ENCODE measurements at places on chromosomes 3 and 15. TPM values are rescaled to one million over a fixed set of nuclear protein-coding genes. Genes with fewer than 3 reads are reported as not detected.

GRCh38 chr3:168847291-168847883 lies 751.7 kb upstream of the GOLIM4 start:
- no peak overlapping the region for H3K4me3 ChIP-seq
- peaks cover 9% of the 10 kb centered on the region for H3K4me1 ChIP-seq
- H3K27ac ChIP-seq = no peak overlapping the region
- H3K27me3 ChIP-seq = peaks cover 7% of the 10 kb centered on the region
- DNase-seq = no peak

GRCh38 chr15:96011136-96011535 lies 319.4 kb upstream of the NR2F2 start:
- H3K4me3 ChIP-seq = no peak overlapping the region
- H3K4me1 ChIP-seq = no peaks in the 10 kb centered on the region
- H3K27me3 ChIP-seq = peaks cover 4% of the 10 kb centered on the region
- no peak overlapping the region for H3K27ac ChIP-seq

- H3K4me3 ChIP-seq = no peak overlapping the region
- DNase-seq = no peak
- H3K36me3 ChIP-seq = no peaks in the 10 kb centered on the region
These were observed 563.8 kb upstream of the ROBO1 start for GRCh38 chr3:80331494-80332170.

- peaks cover 6% of the 10 kb centered on the region for H3K4me1 ChIP-seq
- no peaks in the 10 kb centered on the region for H3K36me3 ChIP-seq
- H3K4me3 ChIP-seq = no peak overlapping the region
- no peak overlapping the region for H3K27ac ChIP-seq
These were observed 1078.5 kb downstream of the TUSC7 start for GRCh38 chr3:117788061-117788460.

GRCh38 chr3:152626226-152626625 lies 208.7 kb upstream of the P2RY1 start:
- peaks cover 10% of the 10 kb centered on the region for H3K4me1 ChIP-seq
- peaks cover 8% of the 10 kb centered on the region for H3K27me3 ChIP-seq
- DNase-seq = no peak
- no peak overlapping the region for H3K4me3 ChIP-seq

- no peak for DNase-seq
- no peak overlapping the region for H3K4me3 ChIP-seq
- no peak overlapping the region for H3K27ac ChIP-seq
- peaks cover 2% of the 10 kb centered on the region for H3K27me3 ChIP-seq
- no peaks in the 10 kb centered on the region for H3K36me3 ChIP-seq
- H3K4me1 ChIP-seq = peaks cover 2% of the 10 kb centered on the region
These were observed 75.7 kb upstream of the KLHL25 start for GRCh38 chr15:85870216-85871014.

GRCh38 chr3:171257251-171258203 lies 202.7 kb downstream of the TNIK start:
- no peak overlapping the region for H3K4me3 ChIP-seq
- no peak overlapping the region for H3K27ac ChIP-seq
- peaks cover 17% of the 10 kb centered on the region for H3K4me1 ChIP-seq
- H3K27me3 ChIP-seq = no peaks in the 10 kb centered on the region

- no peak overlapping the region for H3K27ac ChIP-seq
- peaks cover 2% of the 10 kb centered on the region for H3K36me3 ChIP-seq
- peaks cover 10% of the 10 kb centered on the region for H3K4me1 ChIP-seq
- no peaks in the 10 kb centered on the region for H3K27me3 ChIP-seq
- no peak overlapping the region for H3K4me3 ChIP-seq
- no peak for DNase-seq
These were observed 232.1 kb downstream of the CTNNB1 start for GRCh38 chr3:41431386-41431785.

DNA sequence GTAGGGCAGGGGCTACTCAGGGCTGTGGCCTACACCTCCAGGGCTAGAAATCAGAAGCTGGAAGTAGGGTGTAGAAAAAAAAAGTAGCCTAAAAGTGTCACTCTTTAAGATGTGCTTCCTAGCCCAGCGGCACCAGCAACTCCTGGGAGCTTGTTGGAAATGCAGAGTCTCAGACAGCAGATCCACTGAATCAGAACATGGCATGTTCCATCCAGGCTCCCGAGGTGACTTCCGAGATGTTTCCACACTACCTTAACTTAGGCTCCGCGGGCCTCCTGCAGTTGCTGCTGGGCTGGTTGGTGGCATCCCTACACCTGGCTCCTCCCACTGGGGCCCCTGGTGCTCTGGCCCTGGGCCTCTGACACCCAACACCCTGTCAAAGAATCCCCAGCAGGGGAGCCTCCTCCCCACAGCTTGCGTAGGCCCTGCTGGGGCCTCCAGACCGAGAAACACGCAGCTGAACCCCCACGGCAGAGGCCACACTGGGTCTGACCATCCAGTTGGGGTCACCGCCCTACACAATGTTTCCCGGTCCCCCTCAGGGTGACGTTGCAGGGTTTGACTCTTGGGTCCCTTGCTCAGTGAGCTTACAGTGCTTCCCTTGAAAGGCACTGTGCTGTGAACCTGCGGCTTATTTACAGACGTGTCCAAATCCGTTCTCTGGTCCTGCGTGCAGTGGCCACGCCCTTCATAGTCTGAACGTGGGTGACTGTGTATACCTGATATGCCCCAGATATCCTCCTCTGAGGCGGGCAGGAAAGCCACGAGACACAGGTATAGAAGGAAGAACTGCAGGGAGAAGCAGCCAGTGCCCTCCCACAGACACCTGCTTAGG lies 46.5 kb downstream of the FAM174B start:
- no peaks in the 10 kb centered on the region for H3K36me3 ChIP-seq
- H3K4me3 ChIP-seq = no peak overlapping the region
- H3K4me1 ChIP-seq = peaks cover 2% of the 10 kb centered on the region
- H3K27ac ChIP-seq = no peak overlapping the region
- no peaks in the 10 kb centered on the region for H3K27me3 ChIP-seq

DNA sequence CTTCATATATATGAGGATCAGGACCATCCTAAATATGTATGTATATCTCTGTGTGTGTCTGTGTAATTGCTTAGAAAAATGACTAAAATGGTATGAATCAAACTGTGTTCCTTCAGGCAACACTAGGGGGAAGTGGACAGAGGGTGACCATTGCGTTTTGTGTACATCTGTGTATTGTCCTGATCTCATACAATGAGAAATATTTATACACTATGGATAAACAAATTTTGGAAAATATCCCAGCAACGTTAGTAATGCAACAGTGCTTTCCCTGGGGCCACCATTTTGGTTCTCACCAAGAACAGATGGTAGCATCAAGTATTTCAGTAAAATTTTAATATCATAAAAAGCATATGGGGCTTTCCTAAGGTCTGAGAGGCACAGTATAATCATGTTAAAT lies 130.1 kb downstream of the PTPRG start:
- peaks cover 2% of the 10 kb centered on the region for H3K36me3 ChIP-seq
- no peak overlapping the region for H3K27ac ChIP-seq
- H3K27me3 ChIP-seq = no peaks in the 10 kb centered on the region
- peaks cover 3% of the 10 kb centered on the region for H3K4me1 ChIP-seq
- H3K4me3 ChIP-seq = no peak overlapping the region
- DNase-seq = no peak

DNA sequence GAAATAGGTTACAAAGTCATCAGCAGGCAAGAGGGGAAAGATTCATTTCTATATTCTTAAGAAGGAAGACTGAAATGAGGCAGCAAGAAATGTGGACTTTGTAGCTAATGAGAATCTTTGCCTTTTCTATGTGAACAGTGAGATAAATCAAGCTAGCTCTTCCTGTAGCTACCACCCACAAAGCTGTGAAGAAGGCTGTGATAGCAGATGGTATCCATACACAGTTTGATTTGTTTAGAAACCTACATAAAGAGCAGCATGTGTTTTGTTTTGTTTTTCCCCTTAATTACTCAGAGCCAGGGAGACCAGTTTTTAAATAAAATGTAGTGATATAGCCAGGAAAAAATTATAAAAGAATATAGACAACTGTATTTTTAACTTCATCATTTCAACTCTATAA lies 45.5 kb downstream of the TEX9 start:
- H3K27ac ChIP-seq = no peak overlapping the region
- DNase-seq = no peak
- H3K4me1 ChIP-seq = no peaks in the 10 kb centered on the region
- no peaks in the 10 kb centered on the region for H3K27me3 ChIP-seq

DNA sequence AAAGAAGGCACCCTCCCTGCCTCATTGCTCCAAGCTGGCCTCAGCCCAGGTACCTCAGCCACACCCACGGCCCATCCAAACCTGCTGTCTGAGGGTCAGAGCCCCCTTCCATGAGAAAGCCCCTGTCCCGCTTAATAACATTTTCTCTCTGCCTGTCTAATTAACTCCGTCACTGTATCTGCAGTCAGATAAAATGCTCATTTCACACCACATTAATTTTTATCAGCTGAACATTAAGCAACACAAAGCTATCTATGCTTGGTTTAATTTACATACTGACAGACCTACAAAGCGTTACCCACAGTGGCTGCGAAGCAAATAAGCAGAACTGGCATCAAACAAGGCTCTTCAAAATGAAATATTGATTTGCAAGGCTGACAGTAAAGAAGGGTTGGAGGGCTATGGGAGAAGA lies 309.8 kb upstream of the ICE2 start:
- peaks cover 1% of the 10 kb centered on the region for H3K36me3 ChIP-seq
- H3K27ac ChIP-seq = no peak overlapping the region
- peaks cover 2% of the 10 kb centered on the region for H3K4me1 ChIP-seq
- no peak for DNase-seq
- peaks cover 3% of the 10 kb centered on the region for H3K27me3 ChIP-seq

GRCh38 chr3:71652781-71653413 lies 69.4 kb upstream of the FOXP1 start:
- H3K27me3 ChIP-seq = peaks cover 14% of the 10 kb centered on the region
- no peak overlapping the region for H3K27ac ChIP-seq
- H3K36me3 ChIP-seq = no peaks in the 10 kb centered on the region

- H3K27me3 ChIP-seq = no peaks in the 10 kb centered on the region
- no peak overlapping the region for H3K4me3 ChIP-seq
- no peaks in the 10 kb centered on the region for H3K36me3 ChIP-seq
- no peak for DNase-seq
- H3K27ac ChIP-seq = no peak overlapping the region
These were observed 46.7 kb upstream of the PROK2 start for GRCh38 chr3:71831599-71831998.

- H3K27ac ChIP-seq = peak overlapping the region; percentile 94
- H3K4me3 ChIP-seq = peak overlapping the region; percentile 91
- H3K36me3 ChIP-seq = peaks cover 7% of the 10 kb centered on the region
- peaks cover 14% of the 10 kb centered on the region for H3K4me1 ChIP-seq
- no peaks in the 10 kb centered on the region for H3K27me3 ChIP-seq
- no peak for DNase-seq
These were observed 1.0 kb downstream of the PDE12 start for GRCh38 chr3:57557085-57557537.

DNA sequence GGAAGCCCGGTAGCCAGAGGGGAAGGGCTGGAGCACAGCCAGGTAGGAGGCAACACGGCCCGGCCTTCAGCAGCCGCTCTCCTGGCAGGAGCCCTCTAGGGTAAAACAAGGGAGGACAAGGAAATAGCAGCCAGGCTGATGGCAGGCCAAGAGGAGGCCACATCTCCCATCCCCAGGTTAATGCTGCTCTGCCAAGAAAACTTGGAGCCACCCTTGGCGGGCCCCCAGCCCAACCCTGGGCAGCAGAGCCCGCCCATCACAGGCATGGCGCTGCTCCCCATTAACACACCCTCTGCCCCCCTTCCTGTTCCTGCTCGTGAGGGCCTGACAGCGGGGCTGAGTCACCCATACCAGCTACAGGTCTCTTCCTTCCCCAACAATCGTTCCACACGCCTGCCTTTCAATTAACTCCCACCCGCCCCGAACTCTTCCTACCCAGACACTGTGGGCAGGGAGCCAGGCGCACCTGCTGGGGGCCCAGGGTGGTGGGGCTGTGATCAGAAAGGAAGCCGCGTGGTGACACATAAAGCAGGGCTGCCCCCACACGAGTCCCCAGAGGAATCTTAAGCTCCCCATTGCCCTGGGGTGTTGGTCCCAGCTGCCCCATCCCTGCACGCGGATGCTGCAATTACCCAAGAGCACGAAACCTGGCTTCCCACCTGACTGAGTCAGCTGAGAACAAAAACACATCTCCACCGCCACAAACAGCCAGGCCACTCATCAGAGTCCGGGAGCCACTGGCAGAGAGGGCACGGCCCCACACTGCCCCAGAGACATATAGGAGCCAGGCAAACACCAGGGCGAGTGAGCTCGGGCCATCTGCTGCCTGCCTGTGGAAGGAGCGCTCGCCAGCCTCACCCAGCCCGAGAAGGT lies at the start of gene C15orf62:
Gene C15orf62 (plus strand): TSS at position 707 of the 873 bp plus-strand sequence. CDS start 516 bp downstream, outside the sequence.
- no peak for DNase-seq
- H3K4me3 ChIP-seq = no peak within 1 kb of the TSS
- H3K27me3 ChIP-seq = no peaks in the 10 kb centered on the region
- peaks cover 3% of the 10 kb centered on the region for H3K36me3 ChIP-seq
- H3K27ac ChIP-seq = no peak within 1 kb of the TSS

DNA sequence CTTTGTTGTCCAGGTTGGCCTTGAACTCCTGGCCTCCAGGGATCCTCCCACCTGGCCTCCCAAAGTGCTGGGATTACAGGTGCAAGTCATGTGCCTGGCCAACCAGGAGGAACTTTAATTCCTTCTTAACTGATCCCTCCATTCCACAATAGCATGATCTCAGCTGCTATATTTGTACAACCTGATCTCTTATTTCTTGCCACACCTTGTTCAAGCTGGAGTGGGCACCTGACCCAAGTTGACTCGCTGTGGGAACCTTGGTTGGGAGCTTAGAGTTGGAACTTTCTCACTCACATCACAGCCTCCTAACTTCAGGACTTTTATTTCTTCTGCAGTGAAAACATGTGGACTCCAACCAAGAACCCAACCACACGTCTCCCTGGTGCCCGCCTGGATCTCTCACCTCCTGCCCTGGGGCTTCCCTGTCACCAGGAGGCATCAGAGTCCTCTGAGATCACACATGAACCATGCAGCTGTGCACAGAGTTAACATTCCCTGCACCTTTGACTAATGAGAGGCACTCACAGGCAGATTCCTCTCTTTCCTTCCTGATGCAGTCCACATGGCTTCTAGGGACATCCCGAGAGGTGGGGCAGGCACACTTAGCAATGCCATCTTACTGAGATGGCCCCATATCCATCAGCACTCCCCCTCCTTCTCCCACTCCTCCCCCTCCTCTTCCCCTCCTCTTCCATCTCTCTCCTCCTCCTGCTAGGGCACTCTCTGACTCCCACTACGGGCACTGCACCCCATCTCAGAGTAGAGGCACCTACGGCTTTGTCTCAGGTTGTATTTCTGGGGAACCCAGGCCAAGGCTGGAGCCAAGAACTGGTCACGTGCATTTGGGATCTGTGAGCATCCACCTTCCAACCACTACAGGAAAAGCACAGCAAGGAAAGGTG lies 9.7 kb upstream of the CYFIP1 start:
- no peak overlapping the region for H3K4me3 ChIP-seq
- no peak for DNase-seq
- no peaks in the 10 kb centered on the region for H3K4me1 ChIP-seq
- H3K27ac ChIP-seq = no peak overlapping the region
- no peaks in the 10 kb centered on the region for H3K27me3 ChIP-seq

GRCh38 chr3:77588863-77589262 lies 549.0 kb downstream of the ROBO2 start:
- no peaks in the 10 kb centered on the region for H3K4me1 ChIP-seq
- H3K27me3 ChIP-seq = no peaks in the 10 kb centered on the region
- no peak overlapping the region for H3K27ac ChIP-seq
- H3K36me3 ChIP-seq = peaks cover 16% of the 10 kb centered on the region
- no peak overlapping the region for H3K4me3 ChIP-seq

- DNase-seq = no peak
- H3K4me3 ChIP-seq = no peak overlapping the region
- H3K27ac ChIP-seq = no peak overlapping the region
- no peaks in the 10 kb centered on the region for H3K4me1 ChIP-seq
- H3K27me3 ChIP-seq = no peaks in the 10 kb centered on the region
- H3K36me3 ChIP-seq = no peaks in the 10 kb centered on the region
These were observed 49.5 kb upstream of the MCF2L2 start for GRCh38 chr3:183477801-183478456.

Gene HYAL1
- 3.1 TPM for total RNA-seq

Gene IMPDH2
- total RNA-seq = 206 TPM

Gene SCG3
- total RNA-seq = 6.4 TPM

Gene RBP2
- not detected for total RNA-seq

Gene INO80
- total RNA-seq = 25.9 TPM

Gene PROS1
- 12.4 TPM for total RNA-seq
